ENCODE measurements at places on chromosomes 13 and 19.

DNA sequence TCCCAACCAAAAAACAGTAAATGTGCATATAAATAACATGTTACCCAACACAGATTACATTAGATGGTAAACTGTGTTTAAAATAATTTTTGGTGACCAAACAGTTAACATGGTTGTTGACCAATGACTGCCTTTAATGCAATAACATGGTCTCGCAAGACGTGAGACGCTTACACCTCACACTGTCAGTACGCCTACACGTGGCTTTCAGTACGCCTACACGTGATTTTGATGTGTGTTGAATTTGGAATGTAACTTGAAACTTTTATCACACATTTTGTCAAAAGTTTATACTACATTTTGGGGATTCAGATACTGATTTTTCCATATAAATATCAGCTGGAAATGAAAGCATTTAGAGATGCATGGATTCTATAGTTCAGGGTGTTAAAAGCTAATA, 32.0 kb downstream of the SLC7A9 start:
- DNase-seq = no peak

DNA sequence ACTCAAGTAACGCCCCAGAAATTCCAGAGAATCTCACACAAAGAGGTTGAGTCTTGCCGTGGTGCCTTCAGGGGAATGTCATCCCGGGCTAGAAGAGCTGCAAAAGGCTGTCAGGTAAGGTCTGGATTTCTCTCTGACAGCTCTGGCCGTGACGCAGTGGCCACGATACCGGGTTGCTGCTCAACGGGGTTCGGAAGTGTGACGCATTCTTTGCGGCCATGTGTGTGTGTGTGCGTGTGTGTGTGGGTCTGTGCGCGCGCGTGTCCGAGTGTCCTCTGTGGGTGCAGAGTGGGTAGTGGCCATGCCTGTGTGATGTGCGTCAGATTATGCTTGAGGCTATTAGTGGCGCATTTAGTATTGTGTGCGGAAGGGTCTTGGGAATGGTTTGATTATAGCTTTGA, 306 bp downstream of the ZNF540 start:
- DNase-seq = no peak

- DNase-seq = no peak
Observed at GRCh38 chr13:73970421-73971055, 163.7 kb downstream of the KLF12 start.

GRCh38 chr13:71752775-71753513, 114.1 kb downstream of the DACH1 start:
- no peak for DNase-seq

- no peak for DNase-seq
Observed at GRCh38 chr19:53597023-53597422, 34.8 kb upstream of the DPRX start.

DNA sequence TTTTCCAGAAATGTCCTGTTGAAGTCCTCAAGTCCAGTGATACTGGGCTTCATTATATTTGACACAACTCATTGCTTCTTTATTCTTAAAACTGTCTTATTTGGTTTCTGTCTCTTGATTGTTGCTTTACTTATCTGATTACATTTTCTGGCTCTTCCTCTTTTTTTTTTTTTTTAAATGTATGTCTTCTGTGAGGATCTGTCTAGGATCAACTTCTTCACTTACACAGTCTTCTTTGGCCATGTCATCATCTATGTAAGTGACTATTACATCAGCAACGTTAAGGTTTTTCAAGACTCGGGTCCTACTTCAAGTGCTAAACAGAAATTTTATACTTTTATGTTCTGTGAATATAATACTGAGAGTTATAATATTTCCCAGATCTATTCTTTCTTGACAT, 162.1 kb downstream of the PDS5B start:
- no peak for DNase-seq

DNA sequence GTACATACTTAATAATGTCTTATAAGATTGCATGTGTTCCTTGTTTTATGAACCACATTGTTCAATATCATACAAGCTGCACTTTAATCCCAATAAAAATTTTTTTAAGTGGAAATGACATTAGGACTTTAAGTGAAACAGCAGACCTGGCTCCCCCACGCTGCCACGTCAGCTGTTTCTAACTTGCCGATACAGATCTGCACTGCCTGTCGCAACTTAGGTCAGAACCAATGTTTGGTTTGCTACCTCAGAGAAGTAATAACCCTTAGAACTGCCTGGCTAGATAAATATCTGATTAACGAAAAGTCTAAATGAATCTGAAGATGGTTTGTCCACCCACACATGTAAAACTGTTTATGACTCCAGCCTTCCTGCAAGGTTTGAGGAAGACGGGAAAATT, 327.5 kb upstream of the DACH1 start:
- DNase-seq = no peak

GRCh38 chr13:26855071-26855470, 94.5 kb upstream of the GPR12 start:
- DNase-seq = no peak

GRCh38 chr19:2012941-2013682, 2.4 kb downstream of the BTBD2 start:
- DNase-seq = no peak

DNA sequence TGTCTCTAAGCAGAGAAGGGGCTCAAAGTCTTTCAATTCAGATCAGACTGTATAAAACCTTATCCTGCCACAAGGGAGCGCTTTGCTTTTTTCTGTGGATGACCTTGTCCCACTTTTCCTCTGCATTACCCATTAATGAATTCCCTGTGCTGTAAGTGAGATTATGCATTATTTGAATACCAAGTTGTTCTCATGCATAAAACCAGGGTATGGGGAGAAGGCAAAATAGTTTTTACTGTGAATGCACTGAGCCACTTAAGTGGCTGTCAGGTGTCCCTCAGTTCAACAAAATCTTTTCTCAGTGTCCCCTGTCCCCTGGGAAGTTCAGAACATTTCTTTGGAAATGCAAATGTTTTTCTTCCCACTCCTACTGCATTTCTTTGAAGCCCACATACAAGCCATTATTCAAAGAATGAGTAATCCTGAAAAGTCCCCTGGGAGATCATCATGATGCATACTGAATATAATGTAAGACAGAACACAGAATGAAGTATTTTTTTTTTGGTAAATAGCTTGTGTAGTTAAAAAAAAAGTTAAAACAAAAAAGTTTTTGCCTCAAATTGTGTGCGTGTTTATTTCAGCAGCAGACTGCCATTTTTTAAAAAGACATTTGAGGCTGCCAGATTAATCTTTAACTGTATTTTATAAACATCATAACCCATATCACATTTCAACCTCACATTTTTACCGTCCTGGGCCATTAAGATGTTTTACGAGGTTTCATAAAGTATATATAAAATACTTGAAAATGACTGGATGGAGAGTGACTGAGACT, 506.7 kb upstream of the PCDH9 start:
- peak; percentile 4 for DNase-seq

- peak; percentile 69 for DNase-seq
Observed at GRCh38 chr19:6126335-6126974, 9.0 kb upstream of the ACSBG2 start.

DNA sequence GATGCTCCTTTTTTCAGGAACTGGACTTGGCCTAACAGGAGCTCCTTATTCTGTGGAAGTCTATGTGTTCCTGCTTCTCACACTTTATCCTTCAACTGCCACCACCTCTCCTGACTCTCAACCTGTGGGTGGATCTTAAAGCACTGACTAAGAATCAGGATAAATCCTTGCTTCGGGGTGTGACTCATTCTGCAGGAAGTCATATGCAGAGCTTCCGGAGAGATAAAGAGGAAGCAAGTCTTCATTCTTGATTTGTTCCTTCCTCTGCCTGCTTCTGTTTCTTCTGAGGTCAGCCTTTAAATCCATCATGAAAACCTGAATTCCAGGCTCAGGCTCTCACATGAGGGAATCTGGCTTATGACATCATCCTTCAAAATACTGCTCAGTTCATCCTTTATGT, 137.1 kb upstream of the ATXN8OS start:
- DNase-seq = peak; percentile 1

DNA sequence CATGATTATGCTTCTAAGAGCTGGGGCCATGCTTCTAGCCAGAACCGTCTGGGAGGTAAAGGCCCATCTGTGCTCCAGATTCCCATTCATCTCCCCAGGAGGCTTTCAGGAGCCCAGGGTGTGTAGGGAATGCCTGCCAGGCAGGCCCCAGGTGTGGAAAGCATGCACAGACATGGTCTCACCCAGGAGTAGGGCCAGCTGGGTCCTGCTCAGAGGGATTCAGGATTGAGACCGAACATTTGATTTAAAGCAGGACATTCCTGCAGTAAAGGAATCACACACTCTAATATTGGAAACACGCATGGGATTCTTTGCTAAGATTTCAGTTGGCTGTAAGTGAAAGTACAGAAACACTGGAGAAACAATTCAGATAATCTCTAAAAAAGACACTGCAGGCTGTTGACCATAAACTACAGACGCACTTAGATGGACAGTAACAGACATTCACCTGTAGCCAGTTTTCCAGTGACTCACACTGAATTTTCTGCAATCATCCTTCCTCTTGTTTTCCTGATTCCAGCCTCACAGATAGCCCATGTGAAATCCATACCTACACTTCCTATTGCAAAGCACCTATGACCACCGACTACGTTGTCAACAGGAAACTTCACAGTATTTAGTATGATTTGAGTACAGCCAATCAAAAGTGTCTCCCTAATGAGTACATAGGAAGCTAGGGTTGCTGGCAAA, 257.8 kb downstream of the TBC1D4 start:
- no peak for DNase-seq

GRCh38 chr13:20901668-20902437, 693 bp downstream of the XPO4 start:
- no peak for DNase-seq

- no peak for DNase-seq
Observed at GRCh38 chr19:8609279-8610040, 1.1 kb downstream of the ADAMTS10 start.

- DNase-seq = peak; percentile 34
Observed at GRCh38 chr13:27339299-27339698, 68.7 kb downstream of the RASL11A start.

All from NCI-H460 (cell line).